ENCODE measurements at places on chromosomes 16 and 17.
A peak's percentile ranks its signal among the peaks of the same experiment; 100 is the strongest.

- DNase-seq = no peak
These were observed 38.8 kb downstream of the SCPEP1 start for GRCh38 chr17:57016764-57017116.

DNA sequence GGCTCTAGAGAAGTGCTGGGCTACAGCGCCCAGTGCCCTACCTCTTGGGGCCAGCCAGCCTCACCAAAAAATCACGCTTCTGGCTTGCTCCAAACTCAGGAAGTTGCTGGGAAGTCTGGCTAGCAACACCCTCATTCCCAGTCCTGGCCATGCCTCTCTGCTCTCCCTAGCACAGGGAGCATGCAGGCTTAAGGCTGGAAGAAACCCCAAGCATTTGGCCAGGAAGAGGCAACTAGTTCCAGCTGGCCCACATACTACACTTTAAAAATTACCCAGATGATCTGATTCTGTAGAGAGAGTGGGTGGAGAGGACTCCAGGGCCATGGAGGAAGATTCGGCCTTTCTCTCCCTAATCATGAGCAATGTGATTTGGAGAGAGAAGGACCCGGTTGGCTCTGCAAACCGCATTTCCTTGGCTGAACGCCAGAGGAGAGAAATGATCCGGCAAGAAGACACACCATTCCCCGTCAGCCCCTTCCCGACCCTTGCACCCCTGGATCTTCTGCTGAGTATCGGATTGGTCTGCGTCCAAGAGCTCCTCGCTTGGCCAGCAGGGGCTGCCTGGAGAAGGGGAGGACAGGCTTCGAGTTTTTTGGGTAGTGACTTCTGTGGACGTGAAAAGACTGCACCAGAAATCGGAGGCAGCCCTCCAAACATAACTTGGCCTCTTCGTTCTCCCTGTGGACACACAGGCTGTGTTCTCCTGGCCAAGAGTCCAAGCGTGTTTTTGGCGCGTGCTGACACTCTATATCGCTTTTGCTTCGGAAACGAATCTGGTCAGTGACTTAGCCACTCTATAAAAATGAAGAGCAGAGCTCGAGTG lies 406.3 kb downstream of the WWOX start:
- DNase-seq = no peak

DNA sequence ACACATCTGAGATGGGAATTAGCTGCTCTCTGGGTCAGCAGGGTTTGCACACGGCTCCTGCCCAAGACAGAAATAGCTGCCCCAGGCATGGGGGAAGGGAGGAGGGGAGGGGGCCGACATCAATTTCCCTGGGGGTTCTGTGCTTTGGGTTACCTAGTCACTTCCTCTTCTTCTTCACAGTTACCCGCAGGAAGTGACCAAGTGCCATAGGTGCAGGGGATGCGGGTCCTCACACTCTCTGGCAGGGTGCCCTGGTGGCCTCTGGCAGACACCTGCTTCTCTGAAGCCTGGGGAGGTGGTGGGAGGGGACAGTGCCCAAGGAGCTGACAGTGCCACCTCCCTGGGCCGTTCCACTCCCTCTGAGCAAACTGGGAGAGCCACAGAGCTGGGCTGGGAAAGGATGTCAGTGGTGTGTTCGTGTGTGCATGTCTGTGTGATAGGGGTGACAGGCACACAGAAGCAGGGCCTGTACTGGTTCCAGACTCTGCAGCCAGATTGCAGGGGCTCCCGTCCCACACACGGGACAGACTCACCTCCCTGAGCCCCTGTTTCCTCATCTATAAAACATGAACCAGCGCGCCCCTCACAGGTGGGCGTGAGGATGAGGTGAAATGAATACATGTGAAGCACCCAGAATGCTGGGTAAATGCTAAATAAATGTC lies 18.2 kb downstream of the SCN4A start:
- DNase-seq = no peak

- DNase-seq = no peak
These were observed 7.7 kb upstream of the ST6GALNAC2 start for GRCh38 chr17:76593384-76593826.

- DNase-seq = peak; percentile 13
These were observed 211.3 kb downstream of the CA10 start for GRCh38 chr17:51947160-51947735.
